CD4-positive, alpha-beta T cell treated with Interferon alpha-2 for 1 hour (primary cell): ENCODE measurements at places on chromosomes 16 and 17.
A peak's percentile ranks its signal among the peaks of the same experiment; 100 is the strongest.

- no peak for DNase-seq
These were observed 12.0 kb upstream of the PNPO start for GRCh38 chr17:47929218-47930000.

- no peak for DNase-seq
These were observed 7.0 kb downstream of the CUEDC1 start for GRCh38 chr17:57948169-57948554.

- no peak for DNase-seq
These were observed 334 bp downstream of the GH1 start for GRCh38 chr17:63918305-63918704.

DNA sequence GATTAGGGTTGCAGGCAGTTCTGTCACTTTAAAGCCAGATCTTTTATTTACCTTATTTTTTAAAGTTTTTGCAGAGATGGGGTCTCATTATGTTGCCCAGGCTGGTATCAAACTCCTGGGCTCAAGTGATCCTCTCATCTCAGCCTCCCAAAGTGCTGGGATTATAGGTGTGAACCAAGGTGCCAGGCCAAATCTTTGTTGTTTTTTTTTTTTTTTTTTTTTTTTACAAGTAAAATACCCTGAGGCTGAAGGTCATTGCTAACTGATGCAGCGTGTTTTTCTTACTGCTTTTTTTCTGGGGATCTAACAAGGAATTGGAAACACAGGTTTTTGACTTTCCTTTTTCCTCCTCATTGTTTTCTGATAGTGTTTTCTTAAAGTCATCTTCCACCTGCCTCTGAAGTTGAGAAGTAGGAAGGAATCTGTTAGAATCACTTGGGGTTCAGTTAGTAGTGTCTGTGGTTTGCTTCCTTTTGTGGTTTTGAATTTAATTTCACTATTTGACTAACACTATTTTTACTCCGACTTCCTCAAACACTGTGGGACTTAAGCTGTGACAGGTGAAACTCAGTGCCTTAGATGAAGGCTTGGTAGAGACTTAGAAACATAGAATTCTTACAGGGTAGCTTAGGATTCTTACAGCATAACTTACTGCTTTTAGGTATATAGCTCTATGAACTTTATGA is 22.2 kb downstream of the CLTC start:
- no peak for DNase-seq

- no peak for DNase-seq
These were observed 2.3 kb upstream of the MYO1C start for GRCh38 chr17:1494736-1495253.

- no peak for DNase-seq
These were observed 5.9 kb downstream of the GSPT1 start for GRCh38 chr16:11909653-11910545.

DNA sequence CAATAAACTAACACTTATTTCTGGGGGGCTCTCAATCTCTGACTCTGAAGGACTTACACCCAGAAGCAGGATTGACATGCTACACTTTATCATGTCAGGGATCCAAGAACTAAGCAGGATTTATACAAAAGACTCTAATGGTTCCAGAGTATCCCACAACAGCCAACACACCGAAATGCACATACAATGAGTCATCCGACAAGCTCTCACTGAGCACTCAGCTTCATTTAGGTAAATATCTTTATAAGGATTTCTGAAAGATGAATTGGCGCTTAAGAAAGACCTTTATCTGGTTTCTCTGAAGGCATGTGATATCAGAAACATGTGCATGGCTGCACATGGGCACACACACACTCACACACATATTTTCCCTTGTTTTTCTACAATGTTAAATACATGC is 77.2 kb downstream of the TOX3 start:
- no peak for DNase-seq

- DNase-seq, result no peak
These were observed 35.9 kb upstream of the TOM1L1 start for GRCh38 chr17:54864636-54865356.

GRCh38 chr17:74493331-74493833 is 26.9 kb downstream of the CD300A start:
- peak; percentile 68 for DNase-seq

GRCh38 chr16:2009164-2009711 is 383 bp downstream of the ZNF598 start:
- DNase-seq, result no peak
